ENCODE measurements at places on chromosomes 6 and 20. TPM values are rescaled to one million over a fixed set of nuclear protein-coding genes. Genes with fewer than 3 reads are reported as not detected.

Gene ZGPAT
- 37.9 TPM for total RNA-seq

Gene TREM2
- total RNA-seq = not detected

Gene IL20RA
- total RNA-seq = not detected

Gene BCL2L1
- total RNA-seq = 109 TPM

Gene OLIG3
- total RNA-seq = not detected

Gene ALDH8A1
- 0.52 TPM for total RNA-seq

Gene C6orf15
- not detected for total RNA-seq

Gene ZC2HC1B
- total RNA-seq = not detected

Gene NHSL1
- 14.0 TPM for total RNA-seq

DNA sequence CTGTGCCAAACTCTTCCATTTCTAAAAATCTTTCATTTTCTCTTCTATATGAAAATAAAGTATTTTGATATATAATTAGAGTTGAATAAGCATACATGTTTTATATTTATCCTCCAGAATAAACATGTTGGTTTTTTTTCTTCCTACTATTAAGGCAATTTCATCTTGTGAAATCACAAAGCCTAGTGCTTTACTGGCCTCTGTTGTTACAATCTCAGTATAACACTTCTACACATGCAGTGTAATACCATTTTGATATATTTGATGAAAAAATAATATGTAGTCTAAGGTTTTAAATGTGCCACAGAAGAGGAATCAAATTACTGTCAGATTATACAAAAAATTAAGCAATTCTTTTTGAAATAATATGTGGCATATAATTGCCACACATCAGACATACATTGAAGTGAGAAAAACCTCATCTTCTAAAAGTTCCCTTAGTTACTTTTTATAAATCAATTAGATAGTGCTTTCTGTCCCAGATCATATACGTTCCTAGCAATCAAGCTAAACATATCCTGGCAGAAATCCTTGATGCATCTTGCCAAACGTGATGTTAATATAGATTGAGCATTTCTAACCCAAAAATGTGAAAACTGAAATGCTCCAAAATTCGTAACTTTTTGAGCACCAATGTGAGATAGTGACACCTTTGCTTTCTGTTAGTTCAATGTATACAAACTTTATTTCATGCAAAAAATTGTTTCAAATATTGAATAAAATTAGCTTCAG is 225.1 kb upstream of the MANEA start:
- H3K36me3 ChIP-seq = no peaks in the 10 kb centered on the region
- H3K4me3 ChIP-seq = no peak overlapping the region
- H3K27me3 ChIP-seq = no peaks in the 10 kb centered on the region
- no peaks in the 10 kb centered on the region for H3K4me1 ChIP-seq
- H3K27ac ChIP-seq = no peak overlapping the region

DNA sequence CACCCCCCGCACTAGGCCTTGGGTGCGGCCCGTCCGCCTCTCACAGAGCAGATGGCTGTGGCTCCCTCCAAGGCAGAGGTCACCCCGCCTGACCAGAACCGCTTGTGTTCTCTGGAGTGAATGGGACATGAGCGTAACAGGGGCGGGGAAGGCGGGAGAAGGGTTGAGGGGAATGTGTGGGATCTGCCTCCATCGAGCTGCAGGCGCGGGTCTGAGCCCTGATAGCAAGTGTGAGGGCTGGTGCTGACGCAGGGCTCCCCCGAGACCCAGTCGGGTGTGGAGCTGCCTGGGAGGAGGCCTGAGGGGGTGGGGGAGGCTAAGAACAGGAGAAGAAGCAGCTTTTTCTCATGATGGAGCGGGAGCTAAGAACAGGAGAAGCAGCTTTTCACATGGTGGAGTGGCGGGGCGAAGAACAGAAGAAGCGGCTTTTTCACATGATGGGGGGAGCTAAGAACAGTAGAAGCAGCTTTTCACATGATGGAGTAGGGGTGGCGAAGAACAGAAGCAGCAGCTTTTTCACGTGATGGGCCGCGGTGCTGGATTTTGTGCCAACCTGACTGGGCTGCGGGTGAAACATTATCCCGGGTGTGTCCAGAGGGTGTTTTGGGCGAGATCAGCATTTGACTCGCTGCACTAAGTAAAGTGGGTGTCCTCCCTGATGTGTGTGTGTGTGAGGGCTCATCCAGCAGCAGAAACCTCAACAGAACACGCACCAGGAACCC is 169.3 kb downstream of the TTLL2 start:
- H3K36me3 ChIP-seq = no peaks in the 10 kb centered on the region
- DNase-seq = no peak
- no peaks in the 10 kb centered on the region for H3K27me3 ChIP-seq
- no peak overlapping the region for H3K4me3 ChIP-seq
- no peak overlapping the region for H3K27ac ChIP-seq
- H3K4me1 ChIP-seq = no peaks in the 10 kb centered on the region

- H3K27ac ChIP-seq = no peak overlapping the region
- H3K4me3 ChIP-seq = no peak overlapping the region
- H3K4me1 ChIP-seq = no peaks in the 10 kb centered on the region
- DNase-seq = no peak
These were observed 46.7 kb upstream of the ISM1 start for GRCh38 chr20:13174402-13174801.

- DNase-seq = no peak
- peak overlapping the region; percentile 89 for H3K4me3 ChIP-seq
- H3K4me1 ChIP-seq = peaks cover 26% of the 10 kb centered on the region
- peak overlapping the region; percentile 91 for H3K27ac ChIP-seq
- H3K27me3 ChIP-seq = no peaks in the 10 kb centered on the region
These were observed 1.1 kb downstream of the ABRACL start for GRCh38 chr6:139029470-139030227.

DNA sequence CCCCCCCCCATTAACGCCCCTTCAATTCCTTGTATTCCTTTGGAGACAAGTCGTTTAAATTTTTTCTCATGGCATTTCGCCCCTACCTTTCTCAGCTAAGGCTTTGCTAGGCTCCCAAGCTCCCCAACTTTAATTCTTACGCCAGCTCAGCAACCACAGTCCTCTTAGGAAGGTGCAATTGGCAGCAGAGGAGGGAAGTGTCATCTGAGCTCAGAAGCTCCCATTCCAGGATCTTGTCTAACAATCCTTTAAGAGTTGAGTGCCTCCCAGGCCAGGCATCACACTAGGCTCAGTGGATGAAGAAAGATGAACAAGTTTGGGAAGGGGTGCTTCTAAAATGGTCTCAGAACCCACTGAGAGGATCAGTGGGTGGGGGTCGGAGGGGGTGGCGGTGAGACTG is 131.2 kb upstream of the AKAP12 start:
- no peak for DNase-seq
- no peaks in the 10 kb centered on the region for H3K36me3 ChIP-seq
- no peak overlapping the region for H3K4me3 ChIP-seq
- no peaks in the 10 kb centered on the region for H3K27me3 ChIP-seq
- H3K27ac ChIP-seq = no peak overlapping the region
- H3K4me1 ChIP-seq = no peaks in the 10 kb centered on the region

GRCh38 chr6:167034056-167034455 is 34.9 kb downstream of the CEP43 start:
- H3K27me3 ChIP-seq = no peaks in the 10 kb centered on the region
- H3K36me3 ChIP-seq = peaks cover 42% of the 10 kb centered on the region
- peaks cover under 1% of the 10 kb centered on the region for H3K4me1 ChIP-seq
- no peak for DNase-seq
- H3K4me3 ChIP-seq = no peak overlapping the region

DNA sequence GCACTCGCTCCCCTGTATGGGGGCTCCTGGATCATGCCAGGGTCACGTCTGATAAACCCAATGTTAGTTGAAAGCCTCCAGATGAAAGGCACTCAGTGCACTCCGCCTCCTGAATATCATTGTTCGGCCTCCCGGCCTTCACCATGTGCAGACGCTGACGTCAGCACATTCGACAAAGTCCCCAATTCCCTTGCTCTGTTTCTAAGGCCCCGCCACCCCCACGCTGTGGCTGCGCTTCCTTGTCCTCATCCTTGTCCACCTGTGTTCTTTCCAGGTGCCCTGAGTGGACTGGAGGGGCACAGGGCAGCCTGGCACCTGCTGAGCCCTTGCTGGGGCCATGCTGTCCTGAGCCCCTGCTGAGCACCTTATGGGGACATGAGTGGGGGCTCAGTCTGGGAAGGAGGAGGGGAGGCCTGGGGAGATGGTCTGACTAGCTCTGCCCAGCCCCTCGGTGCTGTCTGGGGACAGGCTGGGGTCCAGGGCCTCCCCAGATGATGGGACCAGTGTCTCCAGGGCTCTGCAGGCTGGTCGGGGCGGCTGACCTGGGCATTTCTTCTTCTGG is 9.8 kb upstream of the BHLHE23 start:
- no peaks in the 10 kb centered on the region for H3K4me1 ChIP-seq
- no peaks in the 10 kb centered on the region for H3K36me3 ChIP-seq
- peak; percentile 53 for DNase-seq
- no peak overlapping the region for H3K27ac ChIP-seq
- peaks cover 76% of the 10 kb centered on the region for H3K27me3 ChIP-seq

- H3K4me1 ChIP-seq = peaks cover 61% of the 10 kb centered on the region
- H3K27ac ChIP-seq = no peak overlapping the region
- H3K27me3 ChIP-seq = no peaks in the 10 kb centered on the region
- no peak overlapping the region for H3K4me3 ChIP-seq
- H3K36me3 ChIP-seq = no peaks in the 10 kb centered on the region
- DNase-seq = no peak
These were observed 45.5 kb downstream of the PCNA start for GRCh38 chr20:5074232-5074674.

GRCh38 chr20:48131581-48131980 is 346.3 kb upstream of the SULF2 start:
- DNase-seq = no peak
- H3K27me3 ChIP-seq = no peaks in the 10 kb centered on the region
- H3K36me3 ChIP-seq = no peaks in the 10 kb centered on the region
- H3K27ac ChIP-seq = peak overlapping the region; percentile 51
- no peaks in the 10 kb centered on the region for H3K4me1 ChIP-seq

GRCh38 chr6:133683308-133683580 is 205.7 kb upstream of the TCF21 start:
- H3K4me3 ChIP-seq = no peak overlapping the region
- H3K36me3 ChIP-seq = no peaks in the 10 kb centered on the region
- no peak overlapping the region for H3K27ac ChIP-seq
- no peak for DNase-seq
- H3K4me1 ChIP-seq = no peaks in the 10 kb centered on the region
- H3K27me3 ChIP-seq = no peaks in the 10 kb centered on the region

DNA sequence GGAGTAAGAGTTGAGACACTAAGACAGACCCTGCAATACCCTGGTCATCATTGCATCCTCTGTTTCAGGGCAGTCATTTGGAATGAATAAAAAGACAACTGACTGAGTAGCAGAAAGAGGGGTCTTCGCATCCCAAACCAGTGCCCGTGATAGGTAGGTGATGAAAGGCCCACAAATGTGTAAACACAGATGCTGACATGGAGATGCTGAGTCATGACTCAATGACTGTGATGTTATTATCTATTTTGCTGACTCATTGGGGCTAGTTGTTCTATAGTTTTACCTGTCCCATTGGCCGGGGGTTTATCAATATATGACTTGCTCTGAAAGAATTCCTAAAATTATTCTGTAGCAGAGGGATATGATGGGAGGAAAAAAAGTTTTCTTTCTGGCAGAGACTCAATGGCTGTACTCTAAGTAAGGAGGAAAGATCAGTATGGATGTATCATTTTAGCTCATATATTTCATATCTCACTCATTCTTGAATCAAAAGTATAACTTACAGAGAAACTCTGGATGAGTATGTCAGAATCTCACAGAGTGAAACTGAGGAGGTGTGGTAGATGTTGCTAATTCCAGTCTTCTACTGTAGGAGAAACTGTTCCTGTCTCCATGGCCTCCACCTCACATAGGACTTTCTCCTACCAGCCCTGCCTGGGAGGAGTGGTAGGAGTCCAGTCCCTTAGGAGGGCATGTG is 119.9 kb upstream of the PREP start:
- DNase-seq = no peak
- H3K36me3 ChIP-seq = no peaks in the 10 kb centered on the region

- H3K36me3 ChIP-seq = no peaks in the 10 kb centered on the region
- no peak overlapping the region for H3K27ac ChIP-seq
- H3K27me3 ChIP-seq = peaks cover 6% of the 10 kb centered on the region
- no peak for DNase-seq
- H3K4me3 ChIP-seq = no peak overlapping the region
These were observed 81.6 kb upstream of the SNX9 start for GRCh38 chr6:157741321-157741947.

- H3K36me3 ChIP-seq = no peaks in the 10 kb centered on the region
- H3K4me3 ChIP-seq = no peak overlapping the region
These were observed 61.7 kb downstream of the HDGFL1 start for GRCh38 chr6:22631091-22631490.

DNA sequence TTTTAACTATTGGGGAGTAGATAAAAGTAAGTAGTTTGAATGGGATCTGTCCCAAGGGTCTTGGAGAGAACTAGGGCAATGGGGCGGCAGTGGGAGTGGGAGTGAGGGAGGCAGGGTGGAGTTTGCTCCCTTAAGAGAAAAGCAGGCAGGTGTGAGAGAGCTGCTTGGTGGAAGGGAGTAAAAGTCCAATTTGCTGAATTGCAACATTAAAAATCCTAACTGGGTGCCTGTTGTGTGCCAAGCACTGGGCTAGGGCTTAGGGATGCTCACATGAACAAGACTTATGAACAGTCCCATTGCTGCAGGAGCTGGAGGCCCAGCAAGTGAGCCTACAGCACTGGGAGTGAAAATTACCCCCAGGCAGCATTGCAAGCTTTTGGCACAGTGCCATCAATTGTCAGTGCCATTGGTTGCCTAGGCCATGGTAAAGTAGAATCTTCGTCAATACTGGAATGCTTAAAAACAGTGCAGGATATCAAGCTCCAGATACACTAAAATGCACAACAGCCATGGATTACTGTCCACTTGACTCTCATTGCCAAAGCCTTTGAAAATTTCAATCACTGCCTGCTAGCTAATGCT is 277.7 kb upstream of the JARID2 start:
- H3K4me3 ChIP-seq = no peak overlapping the region
- H3K36me3 ChIP-seq = no peaks in the 10 kb centered on the region
- H3K27ac ChIP-seq = no peak overlapping the region
- no peak for DNase-seq
- no peaks in the 10 kb centered on the region for H3K4me1 ChIP-seq

- H3K4me1 ChIP-seq = peaks cover 7% of the 10 kb centered on the region
- DNase-seq = no peak
- H3K4me3 ChIP-seq = no peak overlapping the region
- H3K27ac ChIP-seq = no peak overlapping the region
- no peaks in the 10 kb centered on the region for H3K36me3 ChIP-seq
- H3K27me3 ChIP-seq = peaks cover 64% of the 10 kb centered on the region
These were observed 4.8 kb downstream of the SALL4 start for GRCh38 chr20:51797357-51798025.

DNA sequence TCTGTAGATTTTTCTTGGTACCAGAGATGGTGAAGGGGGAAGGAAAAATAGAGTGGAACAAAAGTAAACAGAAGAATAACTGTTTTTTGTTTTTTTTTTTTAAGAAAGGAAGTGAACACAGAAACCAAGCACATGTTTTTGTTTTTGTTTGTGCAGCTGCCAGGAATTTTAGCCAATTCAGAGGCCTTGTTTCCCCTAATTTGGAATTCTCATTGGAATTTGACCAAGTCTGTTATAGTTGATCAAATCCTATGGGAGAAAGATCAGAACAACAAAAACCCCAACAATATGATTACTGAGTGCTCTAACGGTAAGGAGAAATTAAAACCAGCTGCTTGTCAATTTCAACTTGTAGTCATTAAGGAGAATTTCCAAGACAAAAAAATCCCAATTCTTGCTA is 18.2 kb upstream of the IL22RA2 start:
- DNase-seq = no peak
- H3K27me3 ChIP-seq = no peaks in the 10 kb centered on the region
- peaks cover 5% of the 10 kb centered on the region for H3K4me1 ChIP-seq

All from spleen (tissue), 13 donors.